Activated naive CD8-positive, alpha-beta T cell treated with anti-CD3 and anti-CD28 coated beads for 36 hours (primary cell): ENCODE measurements at places on chromosomes 4 and X.
A peak's percentile ranks its signal among the peaks of the same experiment; 100 is the strongest.

DNA sequence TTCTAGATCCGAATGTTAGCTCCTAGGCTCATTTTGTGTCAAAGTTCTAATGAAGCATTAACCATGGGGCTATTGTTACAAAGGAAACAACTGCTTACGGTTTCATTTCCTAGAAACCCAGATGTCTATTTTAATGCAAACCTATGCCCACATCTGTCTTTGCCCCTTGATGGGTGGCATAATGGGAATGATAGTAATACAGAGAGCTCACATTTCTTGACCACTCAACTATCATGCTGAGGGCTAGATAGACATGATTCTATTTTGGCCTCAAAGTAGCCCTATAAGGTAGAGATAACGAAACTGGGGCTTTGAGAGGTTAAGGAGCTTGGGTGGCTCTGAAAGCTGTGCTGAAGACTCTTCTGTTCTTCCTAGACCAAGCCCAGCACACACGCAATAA lies 1.9 kb downstream of the TLR7 start:
- no peak for DNase-seq

DNA sequence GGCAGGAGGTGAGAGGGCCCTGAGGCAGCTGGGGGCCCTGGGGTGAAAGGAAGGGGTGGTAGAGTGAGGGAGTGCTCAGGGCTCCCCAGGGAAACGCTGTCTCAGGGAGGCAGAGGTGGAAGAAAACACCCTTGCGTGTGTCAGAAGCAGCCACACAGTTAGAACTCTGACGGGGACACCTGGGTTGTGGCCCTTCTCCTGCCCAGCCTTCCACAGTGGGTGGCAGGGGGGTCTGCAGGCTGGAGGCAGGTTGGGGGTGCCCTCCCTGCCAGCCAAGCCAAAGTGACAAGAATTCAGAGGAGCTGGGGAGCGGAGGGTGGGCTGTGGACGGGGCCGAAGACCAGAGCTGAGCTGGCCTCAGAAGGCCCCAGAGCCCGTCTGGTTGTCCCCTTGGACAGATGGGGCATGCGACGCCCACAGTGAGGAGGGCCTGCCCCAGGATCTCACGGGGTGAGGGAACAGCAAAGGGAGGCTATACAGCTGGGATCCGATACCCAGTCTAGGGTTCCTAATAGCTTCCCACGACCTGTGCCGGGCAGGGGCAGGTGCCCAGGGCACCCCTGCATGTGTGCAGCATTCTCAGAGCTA lies 105.2 kb upstream of the ADRA2C start:
- DNase-seq = no peak

DNA sequence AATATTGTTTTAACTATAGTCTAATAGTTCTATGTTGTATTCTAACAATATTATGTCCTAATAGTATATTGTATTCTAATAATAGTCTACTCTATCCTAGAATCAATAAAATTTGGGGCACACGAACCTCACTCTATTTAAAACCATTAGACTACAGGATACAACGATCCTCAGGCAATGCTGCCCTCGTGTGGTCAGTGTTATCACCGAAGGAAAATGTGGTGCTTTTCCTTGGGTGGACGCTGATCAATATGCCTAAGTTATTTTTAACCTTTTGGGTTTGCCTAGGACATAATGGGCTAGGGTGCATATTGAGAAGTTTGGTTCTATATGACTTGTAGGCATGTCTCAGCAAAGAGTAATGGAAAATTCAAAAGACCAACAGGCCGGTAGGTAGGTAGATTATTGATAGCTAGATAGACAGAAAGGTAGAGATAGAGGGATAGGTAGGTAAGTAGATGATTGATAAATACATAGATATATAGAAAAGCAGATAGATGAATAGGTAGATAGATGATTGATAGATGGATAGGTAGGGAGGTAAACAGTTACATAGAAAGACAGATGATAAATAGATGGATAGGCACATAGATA lies 75.1 kb downstream of the PRKX start:
- peak; percentile 8 for DNase-seq

DNA sequence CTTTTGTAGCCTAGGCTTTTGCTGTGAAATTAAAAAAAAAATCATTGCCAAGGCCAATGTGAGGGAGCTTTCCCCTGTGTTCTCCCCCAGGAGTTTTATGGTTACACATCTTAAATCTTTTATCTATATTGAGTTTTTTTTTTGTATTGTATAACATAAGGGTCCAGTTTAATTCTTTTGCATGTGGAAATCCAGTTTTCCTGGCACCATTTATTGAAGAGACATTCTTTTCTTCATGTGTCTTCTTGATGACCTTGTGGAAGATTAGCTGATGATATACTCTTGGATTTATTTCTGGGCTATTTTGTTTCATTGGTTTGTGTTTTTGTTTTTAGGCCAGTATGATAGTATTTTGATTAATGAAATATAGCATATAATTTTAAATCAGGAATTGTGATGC lies 225.0 kb downstream of the ADAM29 start:
- no peak for DNase-seq

GRCh38 chr4:3107691-3108121 lies 33.2 kb downstream of the HTT start:
- no peak for DNase-seq

DNA sequence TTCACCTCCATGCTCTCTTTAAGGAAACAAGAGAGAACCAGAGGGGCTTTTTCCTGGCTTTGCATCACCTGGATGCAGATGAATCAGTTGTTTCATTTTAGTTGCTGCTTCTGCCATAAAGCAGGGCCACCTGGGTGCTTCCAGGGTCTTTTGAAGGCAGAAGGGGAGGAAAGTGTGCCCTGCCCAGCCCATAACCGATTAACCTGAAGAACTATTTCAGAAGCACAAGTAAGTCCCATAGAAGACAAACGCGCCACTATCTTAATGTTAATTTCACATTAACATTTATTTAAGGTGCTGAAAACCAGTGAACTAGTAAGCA lies 32.1 kb downstream of the IRF2 start:
- no peak for DNase-seq

GRCh38 chrX:155998116-155998515 lies 620 bp downstream of the IL9R start:
- DNase-seq = no peak
